SHP77 treated with DMSO at 0.1 percent for 48 hours (cell line): ENCODE measurements at places on chromosomes 13 and 19.
A peak's percentile ranks its signal among the peaks of the same experiment; 100 is the strongest.

DNA sequence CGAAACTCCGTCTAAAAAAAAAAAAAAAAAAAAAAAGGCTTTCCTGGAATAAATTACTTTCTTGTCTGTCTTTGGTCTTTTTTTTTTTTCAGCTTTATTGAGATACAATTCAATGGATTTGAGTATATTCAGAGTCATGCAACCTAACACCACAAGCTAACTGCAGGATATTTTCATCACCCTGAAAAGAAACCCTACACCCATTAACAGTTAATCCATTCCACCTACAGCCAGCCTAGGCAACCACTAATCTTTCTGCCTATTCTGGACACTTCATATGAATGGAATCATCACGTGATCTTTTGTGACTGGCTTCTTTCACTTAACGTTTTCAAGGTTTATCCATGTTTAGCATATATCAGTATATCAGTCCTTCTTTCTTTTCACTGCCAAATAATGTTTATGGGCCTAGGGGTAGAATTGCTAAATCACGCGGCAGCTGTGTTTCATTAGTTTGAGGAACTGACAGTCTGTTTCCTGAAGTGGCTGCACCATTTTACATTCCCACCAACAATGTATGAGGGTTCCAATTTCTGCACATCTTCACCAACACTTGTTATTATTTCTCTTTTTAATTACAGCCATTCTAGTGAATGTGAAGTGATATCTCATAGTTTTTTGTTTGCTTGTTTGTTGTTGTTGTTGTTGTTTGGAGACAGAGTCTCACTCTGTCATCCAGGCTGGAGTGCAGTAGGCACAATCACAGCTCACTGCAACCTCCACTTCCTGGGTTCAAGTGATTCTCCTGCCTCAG, 19.9 kb downstream of the LRFN3 start:
- no peak for DNase-seq

DNA sequence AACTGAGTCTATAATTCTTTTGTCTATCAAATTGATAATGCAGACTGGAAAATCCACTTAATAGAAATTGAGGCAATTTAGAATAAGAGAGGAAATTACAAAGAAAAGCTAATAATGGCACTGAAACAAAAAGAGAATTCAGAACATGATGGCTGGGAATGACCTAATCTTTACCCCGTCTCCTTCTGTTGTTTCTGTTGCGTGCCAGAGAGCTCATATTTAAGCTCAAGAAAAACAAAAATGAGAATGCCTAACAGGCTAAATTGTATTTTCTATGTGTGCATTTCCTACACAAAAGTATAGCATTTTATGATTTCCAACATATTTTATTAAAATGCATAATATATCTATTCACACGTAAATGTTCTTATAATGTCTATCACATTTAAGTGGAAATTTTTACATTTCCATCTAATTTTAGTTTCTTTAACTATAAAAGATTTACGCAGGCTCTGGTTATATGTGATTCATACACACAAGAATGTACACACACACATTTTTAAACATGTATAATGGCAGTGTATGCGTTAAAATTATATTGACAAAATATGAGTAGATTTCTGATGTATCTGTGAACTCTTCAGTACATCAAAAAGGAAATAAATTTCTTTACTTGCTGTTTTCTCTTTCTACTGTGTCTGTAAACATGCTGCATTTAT, 432.3 kb downstream of the SLITRK6 start:
- no peak for DNase-seq

- DNase-seq: no peak
Observed at GRCh38 chr19:35693422-35693821, 10.9 kb upstream of the ZBTB32 start.

GRCh38 chr19:18833141-18833476, 1.4 kb downstream of the UPF1 start:
- no peak for DNase-seq

GRCh38 chr13:96284971-96285370, 195.1 kb downstream of the HS6ST3 start:
- DNase-seq: no peak

DNA sequence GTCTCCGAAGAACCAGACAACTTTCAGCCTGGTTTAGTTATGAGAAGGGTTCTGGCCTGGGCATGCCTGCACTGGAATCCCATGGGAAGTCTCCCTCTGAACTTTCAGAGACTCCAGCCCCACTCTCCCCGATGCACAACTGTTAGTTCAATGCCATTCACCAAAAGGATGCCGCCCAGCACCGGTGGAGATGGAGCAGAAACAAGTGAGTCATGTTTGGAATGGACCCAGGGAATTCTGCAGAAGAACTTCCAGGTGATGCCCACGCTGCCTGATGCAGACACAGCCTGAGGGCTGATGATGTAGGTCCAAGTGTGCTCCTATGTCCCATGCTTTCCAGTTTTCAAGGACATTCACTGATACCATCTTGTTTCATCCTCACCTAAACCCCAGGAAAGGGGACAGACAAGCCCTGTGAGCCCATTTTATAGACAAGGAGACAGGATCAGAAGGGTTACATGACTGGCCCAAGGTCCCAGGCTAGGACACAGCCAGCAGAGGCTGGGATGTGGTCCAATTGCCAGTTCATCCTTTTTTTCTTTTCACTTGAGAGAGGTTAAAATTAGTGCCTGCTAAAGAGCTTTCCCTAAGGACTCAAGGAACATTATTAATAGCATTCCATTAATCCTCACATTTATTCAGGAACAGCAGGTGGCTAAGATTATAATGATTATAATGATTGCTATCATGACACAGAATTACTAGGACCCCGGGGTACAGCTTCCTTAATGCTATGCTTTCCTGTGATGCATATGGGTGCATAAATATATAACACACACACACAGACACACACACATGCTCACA, 39.5 kb downstream of the SIAH3 start:
- no peak for DNase-seq

DNA sequence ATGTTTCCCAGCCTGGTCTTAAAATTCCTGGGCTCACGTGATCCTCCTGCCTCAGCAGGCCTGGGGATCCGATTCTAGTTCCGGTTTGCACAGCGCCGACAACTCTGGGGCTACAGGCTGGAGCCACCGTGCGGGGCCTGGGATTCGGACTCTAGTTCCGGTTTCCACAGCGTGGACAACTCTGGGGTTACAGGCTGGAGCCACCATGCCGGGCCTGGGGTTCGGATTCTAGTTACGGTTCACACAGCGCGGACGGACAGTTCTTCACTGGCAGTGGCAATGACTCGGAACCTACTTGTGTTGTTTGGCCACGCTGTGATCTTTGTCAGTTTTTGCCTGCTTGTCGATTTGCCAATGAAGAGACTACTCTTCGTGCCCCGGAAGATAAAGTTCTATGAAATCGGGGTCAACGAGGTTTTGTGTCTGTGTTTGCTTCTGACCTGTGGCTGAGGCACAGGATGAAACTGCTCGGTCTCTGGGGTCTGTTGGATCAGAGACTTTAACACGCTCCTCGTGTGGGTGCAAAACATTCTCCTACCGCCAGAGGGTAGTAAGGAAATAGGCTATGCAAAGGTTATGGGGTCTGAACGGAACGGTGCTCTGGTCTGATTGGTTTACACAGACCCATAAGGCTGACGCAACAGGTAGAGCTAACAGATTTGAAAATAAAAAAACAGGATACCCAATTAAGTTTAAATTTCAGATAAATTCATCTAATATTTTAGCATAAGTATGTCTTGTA, 12.1 kb upstream of the ZSCAN1 start:
- DNase-seq: peak; percentile 7

DNA sequence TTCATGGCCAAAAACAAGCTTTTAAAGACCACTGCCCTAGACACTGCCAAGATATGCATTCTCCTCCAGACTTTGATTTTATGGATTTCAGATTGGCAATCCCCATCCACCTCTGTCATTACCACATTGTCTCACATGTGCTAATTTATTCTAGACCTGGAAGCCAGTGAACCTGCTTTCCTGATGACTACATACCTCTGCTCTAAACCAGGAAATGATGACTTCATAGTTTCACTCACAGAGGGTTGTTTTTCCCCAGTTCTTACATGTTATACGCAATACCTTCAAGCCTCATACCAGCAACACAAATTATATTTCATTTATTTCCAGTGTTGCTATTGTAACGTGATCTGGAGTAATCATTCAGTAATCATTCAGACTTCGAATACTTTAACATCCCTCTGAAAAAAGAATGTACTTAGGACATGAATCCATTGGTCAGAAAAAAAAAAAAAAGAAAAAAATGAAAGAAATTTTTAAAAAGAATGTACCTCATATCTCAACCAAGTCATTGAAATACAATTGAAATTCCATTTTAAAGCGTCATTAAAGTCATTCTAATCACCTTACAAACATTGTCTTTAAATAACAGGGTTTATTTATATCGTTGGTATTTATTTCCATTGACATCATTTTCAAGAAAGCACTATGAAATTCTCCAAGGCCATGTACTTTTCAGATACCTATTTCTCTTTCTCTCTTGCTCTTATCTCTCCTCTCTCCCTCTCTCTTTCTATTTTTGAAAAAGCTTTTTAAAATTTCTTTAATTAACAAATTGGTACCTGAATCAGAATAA, 33.4 kb upstream of the KLF5 start:
- DNase-seq: no peak

- no peak for DNase-seq
Observed at GRCh38 chr13:33119022-33119781, 103.0 kb downstream of the KL start.

DNA sequence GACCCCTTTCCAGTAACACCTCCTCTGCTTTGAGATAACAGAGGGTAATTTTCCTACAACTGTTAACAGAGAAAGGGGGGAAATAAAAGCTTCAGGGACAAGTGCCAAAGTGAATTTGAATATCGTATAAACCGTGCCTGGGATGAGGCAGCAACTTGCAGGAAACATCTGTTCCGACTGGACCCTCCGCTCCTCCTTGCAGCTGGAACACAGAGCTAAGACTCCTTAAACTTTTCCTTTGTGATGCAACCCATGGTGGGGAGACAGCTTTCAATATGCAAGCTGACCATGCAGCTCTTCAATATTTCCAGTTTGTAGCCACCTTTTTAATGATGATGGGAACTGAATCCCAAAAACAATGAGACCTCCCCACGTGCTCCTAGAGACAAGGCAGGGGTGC, 432.6 kb downstream of the ZNF536 start:
- no peak for DNase-seq
